BJ (cell line): ENCODE measurements at places on chromosomes 16 and 17.

- no peak for DNase-seq
Measured at GRCh38 chr16:11149011-11149616, 106.9 kb downstream of the SOCS1 start.

GRCh38 chr16:50696575-50697420 lies 3.4 kb downstream of the NOD2 start:
- no peak for DNase-seq

GRCh38 chr17:79438546-79439334 lies 172.1 kb downstream of the RBFOX3 start:
- DNase-seq, result no peak

DNA sequence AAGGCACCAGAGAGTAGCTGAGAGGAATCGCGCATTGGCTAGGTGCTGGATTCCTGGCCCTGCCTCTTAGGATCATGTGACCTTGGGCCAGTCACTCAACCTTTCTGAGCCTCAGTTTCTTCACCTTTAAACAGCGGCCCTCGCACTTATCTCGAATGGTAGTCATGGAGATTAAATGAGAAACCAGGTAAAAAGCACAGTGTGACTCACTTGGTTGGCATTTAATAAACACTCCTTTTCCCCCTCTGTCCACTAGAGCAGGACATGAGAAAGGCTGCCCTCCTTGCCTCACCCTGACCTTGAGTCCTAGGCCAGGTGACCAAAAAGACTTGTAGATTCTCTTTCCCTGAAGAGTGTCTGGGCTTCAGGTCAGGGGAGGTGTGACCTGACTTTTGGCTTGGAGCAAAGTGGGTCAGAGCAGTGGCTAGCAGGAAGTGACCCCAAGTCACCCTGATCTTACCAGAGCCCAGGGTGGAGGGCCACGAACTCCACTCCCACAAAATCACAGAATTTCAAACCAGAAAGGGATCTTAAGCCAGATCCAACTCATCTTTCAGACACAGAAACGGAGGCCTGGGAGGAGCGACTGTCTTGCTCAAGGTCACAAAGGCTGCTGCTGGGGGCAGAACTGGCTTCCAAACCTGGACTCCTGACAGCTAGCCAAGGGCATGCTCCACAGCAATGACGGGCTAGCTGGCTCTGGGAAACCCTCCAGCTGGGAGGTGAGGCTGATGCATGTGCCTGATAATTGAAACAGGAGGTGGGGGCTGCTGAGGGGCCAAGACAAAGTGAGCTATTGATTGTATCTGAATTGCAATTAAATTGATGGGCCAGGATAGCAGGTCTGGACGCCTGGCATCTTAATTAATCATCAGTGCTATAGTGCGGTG lies 65.2 kb downstream of the PIPOX start:
- DNase-seq, result no peak

DNA sequence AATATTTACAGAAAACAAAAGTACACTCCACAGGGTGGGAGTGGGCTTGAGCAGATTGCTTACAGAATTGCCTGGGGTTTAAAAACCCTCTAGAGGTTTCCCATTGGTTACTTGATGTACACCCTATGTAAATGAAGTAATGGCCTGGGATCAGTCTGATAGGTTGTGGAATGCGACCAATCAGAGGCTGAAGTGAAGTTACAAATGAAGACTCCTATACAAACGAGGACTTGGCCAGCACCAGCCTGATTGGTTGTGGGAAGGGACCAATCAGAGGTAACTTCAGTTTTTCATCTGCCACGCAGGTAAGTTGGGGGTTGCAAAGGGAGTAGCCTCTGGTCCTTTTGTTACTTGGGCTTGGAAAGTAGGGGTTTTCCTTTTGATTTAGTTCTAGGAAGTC lies 8.8 kb downstream of the EEF2K start:
- no peak for DNase-seq

DNA sequence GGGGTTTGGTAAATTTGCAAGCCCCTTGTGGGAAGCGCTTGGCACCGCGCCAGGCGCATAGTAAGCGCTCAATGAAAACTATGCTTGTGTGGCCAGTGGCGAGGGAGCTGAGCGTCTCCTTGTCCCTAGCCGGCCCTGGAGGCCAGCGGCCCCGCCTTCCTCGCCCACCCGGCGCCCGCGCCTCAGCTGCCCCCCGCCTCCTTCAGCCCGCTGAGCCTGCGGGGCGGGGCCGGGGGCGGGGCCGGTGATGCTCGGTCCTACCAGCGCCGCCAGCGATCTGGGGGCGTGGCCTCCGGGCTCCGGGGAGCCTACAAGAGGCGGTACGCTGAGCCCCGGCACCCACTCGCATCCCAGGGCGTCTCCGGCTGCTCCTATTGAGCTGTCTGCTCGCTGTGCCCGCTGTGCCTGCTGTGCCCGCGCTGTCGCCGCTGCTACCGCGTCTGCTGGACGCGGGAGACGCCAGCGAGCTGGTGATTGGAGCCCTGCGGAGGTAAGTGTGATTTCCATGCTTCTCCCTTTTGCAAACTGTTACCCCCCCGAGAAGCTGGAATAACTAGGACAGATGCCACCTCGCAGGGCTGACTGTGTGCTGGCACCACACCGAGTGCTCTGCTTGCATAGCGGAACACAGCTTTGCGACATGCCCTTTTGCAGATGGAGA lies at the start of gene CRISPLD2:
Gene CRISPLD2, plus strand, starts transcription at position 342 of the 661 bp plus-strand sequence. CDS start 18,511 bp downstream, outside the sequence.
- no peak for DNase-seq

DNA sequence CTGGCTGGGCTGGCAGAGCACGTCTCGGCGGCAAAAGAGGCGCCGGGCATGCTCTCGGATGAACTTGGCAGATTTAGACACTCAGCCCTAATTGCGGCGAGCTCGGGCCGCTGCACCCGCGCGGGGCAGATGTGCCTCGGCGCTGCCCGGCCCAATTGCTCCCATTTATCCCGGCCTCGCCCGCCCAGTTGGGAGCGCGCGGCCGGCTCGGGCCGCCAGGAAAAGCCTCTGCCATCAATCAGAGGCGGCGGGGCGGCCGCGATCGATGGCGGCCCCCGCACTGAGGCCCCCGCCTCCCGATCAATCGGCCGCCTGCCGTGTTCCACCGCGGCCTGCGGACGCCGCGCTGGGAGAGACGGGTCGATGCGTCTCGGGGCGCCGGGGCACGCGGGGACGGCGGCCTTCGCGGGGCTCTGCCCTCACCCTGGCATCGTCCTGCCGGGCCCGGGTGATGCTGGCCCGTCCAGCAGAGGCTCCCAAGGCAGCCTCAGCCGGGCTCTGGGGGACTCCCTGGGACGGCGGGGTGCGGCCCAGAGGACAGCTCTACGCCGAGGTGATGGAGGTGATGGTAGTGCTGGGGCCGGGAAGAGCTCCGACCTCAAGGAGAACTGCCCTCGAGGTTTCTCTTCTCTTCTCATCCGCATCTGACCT lies 200.9 kb upstream of the N4BP1 start:
- DNase-seq, result no peak

- DNase-seq, result no peak
Measured at GRCh38 chr16:53176434-53176833, 121.6 kb downstream of the CHD9 start.

DNA sequence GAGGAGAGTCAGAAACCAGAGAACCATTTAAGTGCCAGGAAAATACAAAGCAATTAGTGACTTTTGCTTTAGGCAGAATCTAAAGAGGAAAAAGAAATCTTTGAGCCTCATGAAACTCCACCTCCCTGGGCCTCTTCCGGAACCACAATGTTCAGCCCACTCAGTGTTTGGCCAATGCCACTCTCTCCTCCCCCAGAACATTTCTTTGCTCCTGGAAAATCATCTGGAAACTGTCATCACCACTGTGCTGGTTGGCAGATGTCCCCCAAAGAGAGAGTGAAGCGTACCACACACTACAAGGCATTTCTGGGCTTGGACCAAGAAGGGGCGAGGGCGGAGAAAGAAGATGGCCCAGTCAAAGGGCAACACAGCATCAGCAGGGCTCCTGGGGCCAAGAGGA lies 7.1 kb upstream of the SOX9 start:
- no peak for DNase-seq
